H4 (cell line): ENCODE measurements at places on chromosomes 11 and 22.
A peak's percentile ranks its signal among the peaks of the same experiment; 100 is the strongest.

- DNase-seq: no peak
These were observed 193.1 kb downstream of the IGLL1 start for GRCh38 chr22:23386822-23387580.

DNA sequence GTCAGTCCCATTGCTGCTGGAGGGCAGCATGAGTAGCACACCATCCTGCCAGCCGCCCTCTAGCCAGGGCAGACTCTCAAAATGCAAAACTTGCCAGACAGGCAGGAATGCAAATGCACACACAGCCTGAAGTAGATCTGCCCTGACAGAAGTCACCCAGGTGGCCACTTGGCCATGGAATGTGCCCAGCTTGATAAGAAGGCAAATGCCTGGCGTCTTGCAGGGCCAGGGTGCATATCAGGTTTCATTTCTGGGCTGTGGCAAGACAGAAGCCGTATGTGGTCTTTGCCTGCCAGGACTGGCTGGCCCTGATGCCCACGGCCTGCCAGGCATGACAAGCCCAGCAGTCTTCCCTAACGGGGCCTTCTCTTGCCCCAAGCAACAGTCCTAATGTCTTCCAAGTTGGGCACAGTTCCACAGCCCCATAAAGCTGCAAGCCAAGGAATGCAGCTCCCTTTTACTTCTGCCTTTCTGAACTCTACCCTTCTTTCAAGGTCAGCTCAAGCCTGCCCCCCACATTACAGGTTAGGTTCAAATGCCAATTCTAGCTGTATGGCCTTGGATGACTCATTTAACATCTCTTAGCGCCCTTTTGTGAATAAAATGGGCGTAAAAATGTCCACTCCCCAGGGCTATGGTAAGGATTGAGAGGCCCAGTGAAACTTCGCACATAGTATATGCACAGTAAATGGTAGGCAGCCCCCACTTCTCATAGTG, 29.7 kb downstream of the POU2AF3 start:
- peak; percentile 66 for DNase-seq

GRCh38 chr11:83924795-83925542, 638.8 kb upstream of the CCDC90B start:
- DNase-seq: no peak

- peak; percentile 66 for DNase-seq
These were observed 87.0 kb upstream of the THY1 start for GRCh38 chr11:119509969-119510401.

DNA sequence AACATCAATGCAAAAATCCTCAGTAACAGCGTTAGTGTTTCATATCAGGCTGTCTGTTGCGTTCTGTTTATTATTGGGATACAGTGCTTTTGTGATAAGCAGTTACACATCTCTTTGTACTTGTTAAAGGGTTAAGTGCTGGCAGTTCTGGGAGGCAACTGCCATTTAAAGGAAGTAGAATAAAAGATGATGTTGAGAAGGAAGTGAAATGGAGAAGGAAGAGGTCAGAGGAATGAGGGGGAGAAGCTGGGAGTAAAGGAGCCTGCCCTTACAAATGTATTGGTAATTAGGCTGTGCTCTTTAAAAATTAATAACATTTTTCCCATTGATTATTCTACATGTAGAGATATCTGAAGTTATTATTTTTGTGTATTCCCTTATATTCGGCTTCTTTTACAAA, 674.7 kb downstream of the NTM start:
- DNase-seq: no peak

- no peak for DNase-seq
These were observed 85.2 kb downstream of the CCDC34 start for GRCh38 chr11:27277843-27278242.

GRCh38 chr11:113507341-113507740, 32.1 kb upstream of the DRD2 start:
- DNase-seq: no peak

GRCh38 chr11:1336836-1337646, 27.6 kb upstream of the TOLLIP start:
- DNase-seq: no peak

GRCh38 chr11:67411785-67412152, 3.7 kb upstream of the CARNS1 start:
- no peak for DNase-seq

- DNase-seq: no peak
These were observed 621.2 kb downstream of the METTL15 start for GRCh38 chr11:28729339-28729738.

GRCh38 chr11:117786135-117786870, 10.7 kb downstream of the DSCAML1 start:
- DNase-seq: no peak

GRCh38 chr22:28442711-28443525, 236.7 kb downstream of the TTC28 start:
- DNase-seq: no peak

- no peak for DNase-seq
These were observed 124.3 kb downstream of the C11orf58 start for GRCh38 chr11:16862726-16863125.

GRCh38 chr11:91066456-91067047, 843.7 kb upstream of the CHORDC1 start:
- no peak for DNase-seq

DNA sequence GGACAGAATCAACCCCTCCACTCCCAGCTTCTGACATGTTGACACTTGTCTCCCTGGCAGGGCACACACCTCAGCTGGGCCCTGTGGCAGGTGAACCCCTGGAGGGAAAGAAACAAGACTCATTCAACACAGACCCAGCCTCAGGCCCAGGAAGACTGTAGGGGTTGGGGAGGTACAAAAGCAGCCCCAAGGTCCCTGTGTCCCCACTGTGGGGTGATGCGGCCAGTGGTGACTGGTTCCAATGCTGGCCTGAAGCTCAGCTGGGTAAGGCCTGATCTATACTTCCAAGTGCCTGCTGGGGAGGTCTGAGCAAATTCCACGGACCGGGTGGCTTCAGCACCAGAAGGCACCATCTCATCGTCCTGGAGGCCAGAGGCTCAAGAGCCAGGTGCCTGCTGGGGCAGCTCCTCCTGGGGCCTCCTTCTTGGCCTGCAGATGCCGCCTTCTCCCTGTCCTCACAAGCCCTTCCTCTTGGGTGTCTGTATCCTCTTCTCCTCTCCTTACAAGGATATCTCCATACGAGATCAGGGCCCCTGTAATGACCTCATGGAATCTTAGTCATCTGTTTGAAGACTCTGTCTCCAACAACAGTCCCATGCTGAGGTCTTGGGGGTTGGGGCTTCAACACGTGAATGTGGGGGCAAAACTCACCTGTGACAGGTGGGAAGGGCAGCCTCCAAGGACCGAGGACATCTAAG, 1492.1 kb downstream of the BRD1 start:
- DNase-seq: no peak
